ENCODE measurements at places on chromosomes 11 and 22.

DNA sequence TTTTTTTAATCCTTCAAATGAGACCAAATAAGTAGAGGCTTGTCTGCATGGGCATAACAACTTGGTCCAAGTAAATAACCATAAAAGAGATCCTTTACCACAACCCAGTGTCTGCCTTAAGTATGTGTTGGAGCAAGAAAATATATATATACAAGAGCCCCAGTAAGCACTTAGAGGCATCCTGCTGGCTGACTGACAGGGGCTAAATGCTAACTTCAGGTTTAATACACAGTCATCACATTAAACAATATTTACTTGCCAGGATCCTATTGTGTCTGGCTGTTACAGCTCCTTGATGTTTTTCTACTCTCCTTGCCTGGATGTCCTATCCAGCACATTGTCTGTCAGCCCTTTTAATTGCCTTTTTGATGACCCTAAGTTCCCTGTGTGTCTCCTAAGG lies 37.5 kb upstream of the MMP20 start:
- DNase-seq: no peak

DNA sequence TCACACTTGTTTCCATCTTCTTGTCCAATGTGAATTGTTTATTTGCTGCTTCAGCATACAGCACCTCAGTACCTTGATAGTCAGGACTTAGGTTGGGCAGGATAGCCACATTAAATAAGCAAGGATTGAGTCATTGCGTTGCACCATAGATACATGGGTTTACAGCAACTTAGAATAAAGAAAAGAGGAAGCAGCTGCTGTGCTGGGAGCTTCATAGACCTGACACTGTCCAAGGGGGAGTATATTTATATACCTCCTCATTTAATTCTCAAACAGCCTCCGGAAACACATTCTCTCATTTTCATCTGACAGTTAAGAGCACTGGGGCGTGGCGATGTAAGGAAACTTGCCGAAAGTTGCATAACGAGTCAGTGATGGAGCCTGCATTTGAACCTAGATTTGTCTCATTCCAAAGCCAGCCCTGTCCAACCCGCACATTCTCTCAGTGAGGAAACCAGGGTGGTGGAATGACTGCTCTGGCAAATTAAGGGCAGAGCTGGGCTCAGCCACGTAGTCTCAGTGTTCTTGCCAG lies 42.2 kb downstream of the UBASH3B start:
- DNase-seq: no peak

GRCh38 chr11:6219359-6219758 lies 14.0 kb downstream of the C11orf42 start:
- DNase-seq: no peak

GRCh38 chr22:42862045-42862734 lies 5.1 kb upstream of the ARFGAP3 start:
- DNase-seq: no peak

- no peak for DNase-seq
Measured at GRCh38 chr11:1767399-1768140, 3.8 kb upstream of the CTSD start.

DNA sequence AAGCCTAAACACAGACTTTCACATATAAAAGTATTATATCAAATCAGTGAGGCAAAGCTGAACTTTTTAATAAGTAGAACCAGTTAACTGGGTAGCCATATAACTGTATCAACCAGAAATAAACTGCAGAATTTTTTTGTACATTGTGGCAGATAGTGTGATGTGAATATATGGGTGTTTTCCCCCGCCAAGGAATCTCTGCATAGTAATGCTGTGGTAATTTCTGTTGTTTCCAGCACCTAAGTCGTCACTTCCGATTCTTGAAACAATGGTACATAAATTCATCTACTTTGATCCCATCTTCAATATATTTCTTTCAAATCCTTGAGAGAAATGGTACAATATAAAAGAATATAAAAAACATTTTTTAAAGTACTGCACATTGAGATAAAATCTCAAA lies 39.6 kb downstream of the NARS2 start:
- DNase-seq: no peak

- no peak for DNase-seq
Measured at GRCh38 chr11:24383137-24383536, 113.7 kb upstream of the LUZP2 start.

GRCh38 chr22:36528341-36528740 lies 625 bp downstream of the EIF3D start:
- no peak for DNase-seq

DNA sequence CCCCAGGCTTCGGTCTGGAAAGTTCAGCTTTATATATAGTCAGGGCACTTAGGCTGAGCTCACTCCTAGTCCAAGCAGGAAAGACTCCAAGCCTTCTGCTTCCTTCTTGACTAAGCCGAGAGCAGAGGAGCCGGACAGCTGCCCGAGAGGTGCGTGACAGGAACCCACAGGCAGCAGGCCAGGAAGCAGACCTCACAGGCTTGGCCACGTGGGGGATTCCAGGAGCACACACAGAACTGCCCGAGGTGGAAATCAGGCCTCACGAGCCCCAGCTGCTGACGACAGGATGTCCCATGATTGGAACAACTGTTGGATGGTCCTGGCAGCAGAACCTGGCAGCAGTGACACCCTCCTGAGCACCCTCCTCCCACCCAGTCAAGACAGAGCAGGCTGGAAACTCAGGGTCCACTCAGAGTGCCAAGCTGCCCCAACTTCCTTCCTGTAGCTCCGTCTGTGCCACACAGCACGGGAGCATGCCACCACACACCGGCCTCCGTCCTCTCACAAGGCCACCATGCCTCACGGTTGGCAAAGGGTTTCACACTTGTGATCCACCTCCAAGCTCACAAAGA lies 5.4 kb downstream of the PLA2G6 start:
- DNase-seq: peak; percentile 31

DNA sequence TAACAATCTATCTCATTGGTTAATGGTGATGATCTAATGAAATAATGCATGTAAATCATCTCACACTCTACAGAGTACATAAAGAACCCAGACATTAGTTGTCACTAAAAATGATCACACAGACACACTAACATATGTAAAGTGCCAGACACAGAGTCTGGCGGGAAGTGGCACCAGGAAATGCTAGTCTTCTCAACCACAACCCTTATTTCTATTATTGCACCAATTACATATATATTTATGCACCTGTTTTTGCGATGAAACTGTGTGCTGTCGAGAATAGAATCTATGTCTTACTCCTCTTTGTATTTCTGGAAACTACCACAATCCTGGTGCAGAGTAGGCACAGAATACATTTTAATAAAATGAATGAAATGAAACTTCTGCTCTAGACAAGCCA lies 25.9 kb upstream of the POU2AF3 start:
- no peak for DNase-seq

GRCh38 chr11:1012740-1013630 lies 23.5 kb downstream of the MUC6 start:
- DNase-seq: no peak

DNA sequence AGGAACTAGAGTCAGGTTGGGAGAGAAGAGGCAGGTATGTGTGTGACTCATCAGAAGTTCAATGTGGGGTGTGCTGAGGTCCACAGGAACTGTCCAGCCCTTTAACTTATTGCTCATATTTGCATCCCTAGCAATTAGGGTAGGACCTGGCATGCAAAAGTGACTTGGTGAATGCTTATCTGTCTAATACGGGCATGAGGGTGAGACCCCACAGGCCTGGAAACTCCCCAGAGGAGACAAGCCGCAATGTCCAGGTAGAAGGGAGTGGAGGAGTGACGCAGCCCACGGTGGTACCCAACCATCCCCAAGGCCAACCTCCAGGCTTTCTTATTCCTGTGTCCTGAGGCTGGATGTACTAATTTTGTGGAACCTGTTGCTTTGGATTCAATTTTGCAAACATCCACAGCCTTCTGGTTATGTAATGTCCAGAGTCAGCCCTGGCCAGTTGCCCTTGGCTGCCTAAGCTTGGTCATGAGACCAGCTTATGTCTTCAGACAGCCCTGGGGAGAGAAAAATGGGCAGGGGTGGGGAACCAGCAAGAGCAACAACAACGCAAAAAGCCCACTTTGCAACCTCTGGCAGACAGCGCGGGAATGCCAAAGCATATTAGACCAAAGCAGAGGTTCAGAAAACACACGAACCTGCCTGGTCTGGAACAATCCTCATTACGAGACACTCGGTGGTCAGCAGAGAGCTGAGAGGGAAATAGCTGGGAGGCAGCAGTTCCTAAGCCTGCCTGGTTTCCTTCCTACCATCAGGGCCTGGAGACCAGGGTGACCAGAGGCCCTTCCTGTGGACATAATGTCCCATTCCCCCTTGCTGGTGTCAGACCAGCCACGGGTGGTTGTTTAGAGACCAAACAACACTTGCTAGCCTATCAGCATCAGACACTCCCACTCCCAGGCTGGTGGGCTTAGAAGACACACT lies 49.3 kb downstream of the TIMP3 start:
- no peak for DNase-seq

GRCh38 chr11:134647066-134647743 lies 235.2 kb upstream of the B3GAT1 start:
- DNase-seq: no peak

DNA sequence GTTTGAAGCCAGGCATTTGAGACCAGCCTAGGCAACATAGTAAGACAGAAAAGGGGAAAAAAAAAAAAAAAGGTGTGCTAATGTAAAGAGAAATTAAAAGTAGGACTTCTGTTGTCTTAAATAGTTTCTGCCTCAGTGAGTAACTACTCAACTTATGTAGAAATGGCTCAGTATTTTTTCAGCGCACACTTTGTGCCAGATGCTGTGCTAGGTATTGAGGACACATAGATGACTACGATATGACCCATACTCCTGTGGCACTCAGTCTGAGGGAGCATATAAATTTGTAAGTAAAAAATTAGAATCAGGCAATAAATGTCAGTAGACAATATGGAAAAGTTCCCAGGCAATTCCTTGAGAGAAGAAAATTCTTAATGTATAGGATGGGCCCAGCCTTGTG lies 93.9 kb downstream of the YAP1 start:
- no peak for DNase-seq

- DNase-seq: no peak
Measured at GRCh38 chr11:114440971-114441763, 1.9 kb downstream of the REXO2 start.

GRCh38 chr11:18618342-18619025 lies 15.7 kb downstream of the SPTY2D1 start:
- DNase-seq: no peak

- no peak for DNase-seq
Measured at GRCh38 chr11:123330948-123331347, 99.1 kb upstream of the GRAMD1B start.

DNA sequence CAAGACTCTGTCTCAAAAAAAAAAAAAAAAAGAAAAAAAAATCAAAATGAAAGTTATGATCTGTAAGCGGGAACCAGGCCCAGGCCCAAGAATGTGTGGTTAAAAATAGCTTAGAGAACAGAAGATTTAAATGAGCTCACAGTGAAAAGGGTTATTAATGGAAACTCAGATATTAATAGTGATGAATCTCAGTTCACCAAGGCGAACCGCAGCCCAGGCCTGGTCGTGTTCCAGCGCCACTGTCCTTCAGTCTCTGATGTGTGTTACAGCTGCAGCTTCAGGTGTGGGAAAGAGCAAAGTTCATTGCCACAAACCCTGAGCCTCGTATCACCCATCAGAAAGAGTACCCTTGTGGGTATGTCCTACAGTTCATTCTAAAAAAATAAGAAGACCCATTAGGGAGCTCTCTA lies 107.1 kb downstream of the GAB2 start:
- DNase-seq: no peak
